ENCODE measurements at places on chromosomes 6 and 20. TPM values are rescaled to one million over a fixed set of nuclear protein-coding genes. Genes with fewer than 3 reads are reported as not detected.
A peak's percentile ranks its signal among the peaks of the same experiment; 100 is the strongest.

TTK gene
- total RNA-seq: 19.4 TPM

KHDRBS2 gene
- total RNA-seq: not detected

BMP7 gene
- not detected for total RNA-seq

TRIM10 gene
- not detected for total RNA-seq

- DNase-seq: peak; percentile 77
Measured at GRCh38 chr6:163414117-163414945, at the start of gene QKI. TSS of gene QKI (plus strand) at chr6:163414718. CDS start at chr6:163415194, 476 bp downstream.

GRCh38 chr6:34890533-34890925 is 1.5 kb downstream of the ANKS1A start:
- no peak for DNase-seq

DNA sequence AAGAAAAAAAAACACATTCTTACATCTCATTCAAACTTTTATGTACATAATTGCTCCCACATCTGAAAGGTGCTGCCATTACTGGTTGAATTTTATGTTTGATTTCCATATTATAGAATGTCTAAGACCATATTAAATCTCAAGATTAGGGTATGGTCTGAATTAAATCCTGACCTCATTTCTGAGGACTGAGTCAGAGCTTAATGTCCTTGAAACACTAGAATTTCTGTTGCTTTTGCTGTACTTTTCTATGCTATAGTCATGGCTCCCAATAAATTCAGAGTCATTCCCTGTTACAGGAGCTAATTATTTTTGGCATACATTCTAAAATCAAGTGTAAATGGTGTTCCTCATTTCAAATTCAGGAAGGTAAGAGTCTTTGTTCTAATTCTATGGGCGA is 285.3 kb upstream of the MANEA start:
- DNase-seq: no peak

All from CD8-positive, alpha-beta memory T cell (primary cell).